ENCODE measurements at places on chromosomes 2 and 18. TPM values are rescaled to one million over a fixed set of nuclear protein-coding genes. Genes with fewer than 3 reads are reported as not detected.

PLEKHH2 gene
- total RNA-seq = 1.1 TPM

CD8B2 gene
- not detected for total RNA-seq

RBBP8 gene
- total RNA-seq = 15.4 TPM

- no peaks in the 10 kb centered on the region for H3K36me3 ChIP-seq
- no peak overlapping the region for H3K4me3 ChIP-seq
- no peak overlapping the region for H3K27ac ChIP-seq
- H3K4me1 ChIP-seq = peaks cover 4% of the 10 kb centered on the region
- H3K27me3 ChIP-seq = peaks cover 99% of the 10 kb centered on the region
Measured at GRCh38 chr2:222292149-222293134, 6.4 kb downstream of the PAX3 start.

- no peaks in the 10 kb centered on the region for H3K27me3 ChIP-seq
- no peaks in the 10 kb centered on the region for H3K4me1 ChIP-seq
- H3K36me3 ChIP-seq = peaks cover 9% of the 10 kb centered on the region
- no peak overlapping the region for H3K4me3 ChIP-seq
- DNase-seq = peak; percentile 37
Measured at GRCh38 chr2:68185541-68186164, 28.0 kb downstream of the PNO1 start.
